ENCODE measurements at places on chromosomes 2 and 18.

DNA sequence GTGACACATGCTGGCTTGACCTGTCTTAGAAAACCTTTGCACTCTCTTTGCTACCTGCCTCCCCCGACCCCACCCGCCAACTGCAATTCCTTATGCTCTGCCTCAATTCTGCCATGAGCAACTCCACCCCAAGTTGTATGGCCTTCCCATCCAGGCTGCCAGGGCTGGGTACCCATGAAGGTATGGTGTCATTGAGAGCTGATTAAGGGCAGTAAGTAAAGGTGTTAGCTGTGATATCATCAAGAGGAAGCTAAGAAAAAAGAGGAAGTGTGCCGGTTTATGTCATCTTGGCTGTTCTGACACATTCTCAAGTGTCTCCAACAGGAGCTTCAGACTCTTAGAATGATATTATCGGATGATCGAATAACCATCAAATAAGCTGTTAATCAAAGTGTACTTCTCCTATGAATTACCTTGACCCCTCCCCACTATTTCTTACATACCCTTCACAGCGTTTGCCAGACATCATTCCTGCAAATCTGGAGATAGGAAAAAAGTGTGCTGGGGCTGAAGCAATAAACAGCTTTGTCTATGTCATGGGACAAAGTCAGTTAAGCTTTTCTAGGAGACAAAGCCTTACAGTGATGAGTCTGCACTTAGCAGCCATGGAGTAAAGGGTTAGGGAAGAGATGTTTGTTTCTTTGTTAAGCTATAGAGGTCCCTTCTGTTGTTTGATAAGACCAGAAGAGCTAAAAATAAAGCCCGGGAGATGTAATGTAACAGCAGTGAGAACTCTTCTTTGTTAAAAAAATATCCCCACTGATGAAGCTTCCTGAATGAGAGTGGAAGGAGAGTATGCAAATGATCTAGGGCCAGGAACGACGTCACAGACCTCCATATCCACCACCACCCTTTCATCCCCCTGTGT is 40.4 kb upstream of the SMAD2 start:
- DNase-seq: no peak

GRCh38 chr2:239990966-239991365 is 34.2 kb downstream of the NDUFA10 start:
- no peak for DNase-seq

DNA sequence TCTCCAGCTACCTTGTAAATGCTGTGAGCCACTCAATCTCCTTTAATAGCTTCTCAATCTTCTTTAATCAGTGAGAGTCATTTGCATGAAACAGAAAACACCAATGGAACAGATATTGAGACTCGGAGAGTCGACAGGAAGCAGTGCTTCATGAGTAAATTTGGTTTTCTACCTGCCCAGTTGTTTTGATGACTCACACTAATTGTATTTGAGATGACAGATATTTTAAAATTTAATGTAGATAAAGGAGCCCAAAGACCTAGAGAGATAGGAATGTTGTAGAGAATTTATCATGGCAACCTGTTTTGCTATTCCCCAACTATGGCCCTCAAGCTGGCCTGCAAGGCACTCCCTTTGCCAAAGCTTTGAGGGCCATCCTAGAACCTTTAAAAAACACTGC is 119.1 kb downstream of the CDC42EP3 start:
- no peak for DNase-seq

GRCh38 chr2:7363906-7364305 is 446.7 kb downstream of the RNF144A start:
- DNase-seq: no peak

- no peak for DNase-seq
Observed at GRCh38 chr2:120066800-120067547, 54.1 kb downstream of the EPB41L5 start.

GRCh38 chr2:190990132-190990531 is 23.8 kb downstream of the STAT1 start:
- DNase-seq: no peak

DNA sequence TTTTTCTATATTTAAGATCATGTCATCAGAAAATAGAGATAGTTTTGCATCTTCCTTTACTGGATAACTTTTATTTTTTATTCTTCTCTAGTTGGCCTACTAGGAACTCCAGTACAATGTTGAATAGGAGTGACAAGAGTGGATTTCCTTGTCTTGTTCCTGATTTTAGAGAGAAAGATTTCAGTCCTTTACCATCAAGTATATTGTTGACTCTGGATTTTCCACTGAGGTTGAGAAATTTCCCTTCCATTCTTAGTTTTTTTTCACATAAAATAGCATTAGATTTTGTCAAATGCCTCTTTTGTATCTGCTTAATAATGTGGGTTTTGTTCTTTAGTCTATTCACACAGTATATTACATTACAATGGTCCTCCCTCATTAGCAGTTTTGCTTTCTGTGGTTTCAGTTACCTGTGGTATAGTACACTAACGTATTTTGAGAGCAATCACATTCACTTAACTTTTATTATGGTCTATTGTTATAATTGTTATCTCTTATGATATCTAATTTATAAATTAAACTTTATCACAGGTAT is 105.5 kb downstream of the THADA start:
- DNase-seq: no peak

DNA sequence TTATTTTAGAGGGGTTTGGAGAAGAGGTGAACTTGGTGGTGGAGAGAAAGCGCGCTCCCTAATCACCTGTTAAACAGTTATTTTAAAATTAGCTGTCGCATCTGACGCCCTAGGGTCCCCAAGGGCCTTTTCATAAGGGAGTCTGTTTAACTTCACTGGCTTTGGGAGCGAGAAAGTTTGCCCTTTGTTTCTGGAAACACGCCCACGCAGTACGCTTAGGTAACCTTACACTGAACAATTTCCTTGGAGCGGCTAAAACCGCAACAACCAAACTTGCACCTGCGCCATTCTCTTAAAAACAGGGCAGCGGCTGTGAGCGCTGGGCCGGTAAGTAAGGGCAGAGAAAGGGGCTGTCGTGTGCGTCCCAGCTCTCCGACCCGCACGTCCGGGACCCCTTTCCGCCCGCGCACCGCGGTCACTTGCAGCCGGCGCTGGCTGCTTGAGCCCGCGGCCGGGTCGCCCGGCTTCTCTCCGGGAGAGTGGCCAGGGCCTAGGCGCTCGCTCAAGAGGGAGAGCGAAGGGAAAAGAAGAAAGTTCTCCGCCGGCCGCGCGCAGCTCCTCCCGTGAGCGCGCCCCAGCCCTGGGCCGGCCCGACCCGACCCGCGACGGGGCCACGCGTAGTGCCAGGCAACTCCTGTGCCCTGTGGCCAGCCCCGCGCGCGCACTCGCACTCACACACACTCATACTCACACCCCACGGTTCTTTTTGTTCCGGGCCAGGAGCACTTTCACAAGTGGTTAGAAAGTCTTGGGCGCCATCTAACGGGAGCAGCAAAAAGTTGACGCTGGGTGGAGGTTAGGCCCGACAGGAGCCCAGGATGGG is 19.2 kb downstream of the POU3F3 start:
- no peak for DNase-seq

DNA sequence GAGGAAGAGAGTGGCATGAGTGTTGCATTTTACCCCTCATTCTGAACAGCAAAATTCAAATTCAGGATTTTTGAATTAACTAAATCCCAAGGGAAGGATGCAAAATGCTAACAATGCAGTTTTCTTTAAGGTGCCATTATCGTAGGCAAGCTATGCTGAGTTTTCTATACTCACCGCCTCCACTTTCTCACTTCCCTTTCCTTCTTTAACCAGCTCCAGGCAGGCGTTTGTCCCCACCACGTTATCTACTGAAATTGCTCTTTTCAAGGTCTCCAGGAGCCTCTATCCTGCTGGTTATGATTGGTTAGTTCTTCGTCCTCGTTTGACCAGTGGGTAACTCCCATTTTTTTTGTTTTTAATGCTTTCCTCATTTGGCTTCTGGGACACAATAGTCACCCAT is 1.8 kb upstream of the CPO start:
- DNase-seq: no peak

- DNase-seq: no peak
Observed at GRCh38 chr2:46751897-46752296, 163.7 kb downstream of the MCFD2 start.

DNA sequence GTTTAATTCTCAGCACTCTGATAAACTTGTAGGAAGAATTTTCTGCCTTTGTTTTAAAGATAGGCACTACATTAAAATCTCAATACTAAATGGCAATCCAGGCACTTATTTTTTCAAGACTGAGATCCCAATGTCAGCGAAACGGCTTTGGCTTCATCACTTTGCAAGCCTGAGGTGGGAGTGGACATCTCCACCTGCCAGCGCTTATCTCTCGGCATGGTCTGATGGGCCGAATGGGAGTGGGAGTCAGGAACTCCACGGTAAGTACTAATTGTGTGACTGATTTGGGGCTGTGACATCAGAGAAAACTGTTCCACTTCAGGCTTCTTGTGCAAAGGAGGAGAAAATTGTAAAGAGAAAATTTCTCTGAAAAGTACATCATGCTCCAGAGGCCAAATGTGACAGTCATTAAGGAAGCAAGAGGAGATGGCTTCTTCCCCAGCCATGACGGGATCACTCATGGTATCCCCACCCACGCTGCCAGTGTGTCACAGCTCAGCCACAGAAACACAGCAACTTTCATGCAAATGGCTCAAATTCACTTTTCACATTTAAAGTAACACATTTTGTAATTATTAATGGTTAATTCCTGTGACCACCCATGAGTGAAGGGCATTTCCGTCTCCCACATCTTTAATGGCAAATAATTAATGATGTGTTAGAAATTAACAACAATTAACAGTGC is 385.5 kb upstream of the HNRNPA3 start:
- DNase-seq: no peak

- DNase-seq: no peak
Observed at GRCh38 chr2:180599804-180600203, 380.6 kb upstream of the UBE2E3 start.

- no peak for DNase-seq
Observed at GRCh38 chr2:221420245-221420644, 151.9 kb downstream of the EPHA4 start.

All from esophagus squamous epithelium (tissue), 5 donors.